Glutamatergic neuron (in vitro differentiated cells): ENCODE measurements at places on chromosomes 2 and 18. TPM values are rescaled to one million over a fixed set of nuclear protein-coding genes. Genes with fewer than 3 reads are reported as not detected.

TBC1D8 gene
- total RNA-seq, result 14.6 TPM

DNA sequence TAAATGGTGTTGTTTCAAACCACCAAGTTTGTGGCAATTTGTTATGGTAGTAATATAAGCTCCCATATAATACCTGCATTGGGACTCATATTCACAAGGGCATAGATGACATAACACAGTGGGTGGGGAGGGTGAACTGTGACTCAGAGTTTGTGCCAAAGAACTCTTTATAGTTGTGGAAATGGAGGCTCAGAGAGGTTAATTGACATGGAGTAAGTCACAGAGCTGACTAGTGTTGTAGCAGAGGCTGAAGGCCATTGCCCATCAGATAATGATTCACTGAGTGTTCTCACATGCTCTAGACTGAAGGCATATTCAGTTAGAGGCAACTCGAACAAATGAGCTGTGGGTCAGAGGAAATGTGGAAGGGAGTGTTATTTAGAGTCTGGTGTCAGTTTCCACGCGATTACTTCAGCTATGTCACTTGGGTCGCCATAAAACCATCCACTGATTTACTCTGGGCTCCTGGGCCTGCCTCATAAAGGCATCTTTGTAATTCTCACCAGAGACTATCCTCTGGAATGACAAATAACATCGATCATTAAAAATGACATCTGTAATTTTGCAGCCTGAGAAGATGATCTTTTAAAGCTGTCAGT, 264.7 kb downstream of the CCDC85A start:
- no peak for DNase-seq

DNA sequence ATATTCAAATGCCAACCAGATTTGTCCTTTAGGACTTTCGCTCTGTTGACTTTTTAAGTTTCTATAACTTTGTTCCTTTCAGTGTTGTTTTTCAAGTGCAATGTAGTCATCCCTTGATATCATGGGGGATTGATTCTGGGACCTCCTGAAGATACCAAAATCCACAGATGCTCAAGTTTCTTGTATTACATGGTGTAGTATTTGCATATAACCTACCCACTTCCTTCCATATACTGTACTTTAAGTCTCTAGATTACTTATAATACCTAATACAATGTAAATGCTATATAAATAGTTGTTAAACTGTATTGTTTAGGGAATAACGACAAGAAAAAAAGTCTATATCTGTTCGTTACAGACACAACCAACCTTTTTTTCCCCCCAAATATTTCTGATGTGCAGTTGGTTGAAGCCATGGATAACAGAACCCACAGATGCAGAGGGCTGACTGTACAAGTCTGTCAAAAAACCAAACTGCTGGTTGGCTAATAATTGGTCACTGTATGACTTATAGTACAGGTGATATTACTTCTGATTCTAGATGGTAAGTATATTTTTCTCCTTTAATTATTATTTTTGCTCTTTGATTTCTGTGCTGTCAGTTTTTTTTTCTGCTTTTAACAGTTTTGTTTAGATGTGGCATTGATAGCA, 201.7 kb upstream of the STON1 start:
- no peak for DNase-seq

- no peak for DNase-seq
Measured at GRCh38 chr2:220178991-220179695, 551.7 kb downstream of the SLC4A3 start.

GRCh38 chr2:73202156-73203054, at the start of gene NOTO:
TSS of gene NOTO (plus strand) at chr2:73202574. CDS start at chr2:73202667, 93 bp downstream.
- DNase-seq, result peak; percentile 56

DNA sequence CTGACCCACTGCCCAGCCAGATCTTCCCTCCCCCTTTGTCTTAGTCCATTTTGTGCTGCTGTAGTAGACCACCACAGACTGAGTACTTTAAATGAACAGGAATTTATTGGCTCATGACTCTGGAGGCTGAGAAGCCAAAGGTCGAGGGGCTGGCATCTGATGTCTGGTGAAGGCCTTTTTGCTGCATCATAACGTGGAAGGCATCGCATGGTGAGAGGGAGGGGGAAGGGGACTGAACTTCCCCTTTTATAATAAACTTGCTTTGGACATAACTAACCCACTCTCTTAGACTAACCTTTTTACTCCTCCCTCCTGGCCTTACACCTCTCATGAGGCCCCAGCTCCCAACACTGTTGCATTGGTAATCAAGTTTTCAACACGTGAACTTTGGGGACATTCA, 83.8 kb downstream of the MAP4K4 start:
- peak; percentile 46 for DNase-seq

ANKRD29 gene
- total RNA-seq, result not detected

ARHGEF33 gene
- 1.1 TPM for total RNA-seq

ERBB4 gene
- 1.8 TPM for total RNA-seq

SULT1C2 gene
- not detected for total RNA-seq

MAPK4 gene
- 13.1 TPM for total RNA-seq

TNFAIP6 gene
- total RNA-seq, result not detected

DNA sequence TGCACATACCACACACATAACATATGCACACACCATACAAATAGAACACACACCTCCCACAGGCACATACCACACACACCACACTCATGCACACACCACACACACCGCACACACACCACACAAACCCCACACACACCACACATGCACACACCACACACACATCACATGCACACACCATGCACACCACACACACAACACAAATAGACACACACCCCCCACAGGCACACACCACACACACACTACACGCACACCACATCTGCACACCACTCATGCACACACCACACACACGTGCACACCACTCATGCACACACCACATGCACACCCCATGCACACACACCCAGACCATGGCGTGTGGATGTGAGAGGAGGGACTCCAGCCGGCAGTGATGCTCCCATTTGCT, 161.7 kb upstream of the TPO start:
- DNase-seq, result no peak

RAPGEF4 gene
- total RNA-seq, result 8.7 TPM

DNA sequence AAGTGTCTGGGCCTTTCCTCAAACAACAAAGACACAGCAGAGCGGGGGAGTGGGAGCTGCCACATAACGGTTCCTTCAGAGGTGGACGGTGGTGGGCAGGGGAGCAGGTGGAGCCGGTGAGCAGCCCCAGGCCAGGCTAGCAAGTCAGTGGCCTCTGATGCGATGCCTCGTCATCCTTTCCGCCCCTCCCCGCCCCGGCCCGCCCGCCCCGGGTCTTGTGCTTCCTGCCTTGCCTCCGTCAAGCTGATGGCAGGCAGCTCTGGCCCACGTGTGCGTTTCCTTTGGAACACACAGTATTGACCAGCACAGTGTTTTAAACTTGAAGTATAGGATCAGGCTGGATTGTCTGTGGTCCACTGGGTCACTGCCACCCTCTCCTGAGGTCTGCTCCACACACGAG, 38.9 kb downstream of the PIEZO2 start:
- DNase-seq, result no peak

GRCh38 chr2:2808551-2809058, 477.5 kb upstream of the MYT1L start:
- no peak for DNase-seq

- DNase-seq, result no peak
Measured at GRCh38 chr2:101751875-101752619, 54.5 kb downstream of the MAP4K4 start.
